Bone marrow (tissue), 2 donors: ENCODE measurements at places on chromosomes 16 and 17.

DNA sequence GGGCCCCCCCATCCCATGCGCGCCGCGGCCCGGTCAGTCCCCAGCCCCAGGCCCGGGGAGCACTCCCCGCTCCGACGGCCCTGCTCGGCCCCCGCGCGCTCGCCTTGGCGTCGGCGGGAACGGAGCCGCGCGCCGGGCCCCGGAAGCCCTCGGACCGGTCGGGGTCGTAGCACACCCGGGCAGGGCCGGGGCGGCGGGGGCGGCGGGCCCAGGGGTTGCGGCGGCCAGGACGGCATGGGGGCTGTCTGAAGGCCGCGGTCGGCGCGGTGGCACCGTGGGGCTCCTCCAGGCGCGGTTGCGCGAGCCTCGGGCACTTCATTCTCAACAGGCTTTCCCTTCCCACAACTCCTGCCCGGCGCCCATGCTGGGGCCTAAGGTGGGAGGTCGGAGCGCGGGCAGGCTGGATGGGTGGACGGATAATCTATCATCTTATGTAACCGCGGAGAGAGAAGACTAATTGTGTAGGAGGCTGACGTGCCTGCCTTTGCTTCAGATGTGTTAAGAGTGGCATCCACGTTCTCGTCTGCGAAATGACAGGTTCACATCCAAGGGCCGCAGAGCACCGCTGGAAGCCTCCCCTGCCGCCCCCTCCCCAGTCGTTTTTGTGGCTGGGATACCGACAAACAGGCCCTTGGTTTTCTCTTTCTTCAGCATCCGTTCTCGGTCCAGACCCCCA lies 708 bp downstream of the BAIAP2 start:
- no peak for DNase-seq

DNA sequence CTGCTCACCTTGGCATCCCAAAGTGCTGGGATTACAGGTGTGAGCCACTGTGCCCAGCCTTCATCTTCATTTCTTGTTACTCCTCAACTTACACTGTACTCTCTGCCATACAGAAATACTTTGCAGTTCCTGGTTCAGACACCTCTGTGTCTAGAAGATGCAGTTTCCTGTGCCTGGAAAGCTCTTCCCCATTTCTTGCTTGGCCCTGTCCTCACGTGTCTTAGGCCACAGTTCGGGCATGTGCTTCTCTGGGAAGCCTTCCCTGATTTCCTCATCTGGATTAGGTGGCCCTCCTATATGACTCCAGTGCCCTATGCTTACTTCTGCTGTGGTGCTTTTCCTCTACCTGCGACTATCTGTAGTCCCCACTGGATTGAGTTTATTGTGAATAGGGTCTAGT lies 26.5 kb upstream of the CDR2 start:
- no peak for DNase-seq

GRCh38 chr17:77501751-77502625 lies 361.2 kb downstream of the SEC14L1 start:
- DNase-seq = no peak

GRCh38 chr17:71180801-71181385 lies 939.9 kb upstream of the SOX9 start:
- no peak for DNase-seq

- DNase-seq = no peak
Measured at GRCh38 chr16:22705799-22706198, 108.2 kb upstream of the HS3ST2 start.

GRCh38 chr16:6232056-6232455 lies 1100.6 kb upstream of the RBFOX1 start:
- no peak for DNase-seq

DNA sequence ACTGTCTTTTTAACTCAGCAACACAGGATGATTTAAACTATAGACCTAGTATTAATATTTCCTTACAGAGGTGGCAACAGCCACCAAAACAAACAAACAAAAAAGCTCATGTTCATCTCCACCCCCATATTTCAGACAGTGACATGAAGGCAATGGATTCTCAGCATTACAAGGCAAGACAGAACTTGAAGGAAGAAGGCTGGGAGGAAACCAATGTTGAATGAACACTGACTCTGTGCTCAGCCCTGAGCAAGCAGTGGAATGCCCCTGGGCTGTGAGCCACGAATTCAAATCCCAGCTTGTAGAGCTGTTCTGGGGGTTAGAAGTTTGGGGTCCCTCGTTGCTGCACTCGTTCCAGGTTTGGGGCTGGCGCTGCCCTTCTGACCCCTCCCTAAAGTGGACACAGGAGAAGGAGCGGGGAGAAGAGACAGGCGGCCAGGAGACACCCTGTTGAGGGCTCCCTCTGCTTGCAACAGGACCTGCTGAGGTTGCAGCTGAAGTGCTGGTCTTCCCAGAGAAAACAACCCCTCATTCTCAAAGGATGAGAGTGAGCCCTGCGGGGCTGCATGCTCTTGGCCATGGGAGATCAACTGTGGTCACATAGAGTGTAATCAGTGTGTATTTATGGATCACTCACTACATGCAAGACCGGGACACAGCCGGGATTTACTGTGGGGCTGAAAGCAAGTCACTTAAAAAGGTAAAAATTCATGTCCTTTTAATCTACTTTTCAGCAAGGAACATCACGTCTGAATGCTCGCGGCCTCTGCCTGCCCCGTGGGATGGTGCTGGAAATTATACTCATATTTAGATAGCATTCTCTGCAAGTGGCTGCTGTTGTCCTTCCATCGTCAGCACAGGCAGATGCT lies 34.3 kb downstream of the MYH3 start:
- no peak for DNase-seq

DNA sequence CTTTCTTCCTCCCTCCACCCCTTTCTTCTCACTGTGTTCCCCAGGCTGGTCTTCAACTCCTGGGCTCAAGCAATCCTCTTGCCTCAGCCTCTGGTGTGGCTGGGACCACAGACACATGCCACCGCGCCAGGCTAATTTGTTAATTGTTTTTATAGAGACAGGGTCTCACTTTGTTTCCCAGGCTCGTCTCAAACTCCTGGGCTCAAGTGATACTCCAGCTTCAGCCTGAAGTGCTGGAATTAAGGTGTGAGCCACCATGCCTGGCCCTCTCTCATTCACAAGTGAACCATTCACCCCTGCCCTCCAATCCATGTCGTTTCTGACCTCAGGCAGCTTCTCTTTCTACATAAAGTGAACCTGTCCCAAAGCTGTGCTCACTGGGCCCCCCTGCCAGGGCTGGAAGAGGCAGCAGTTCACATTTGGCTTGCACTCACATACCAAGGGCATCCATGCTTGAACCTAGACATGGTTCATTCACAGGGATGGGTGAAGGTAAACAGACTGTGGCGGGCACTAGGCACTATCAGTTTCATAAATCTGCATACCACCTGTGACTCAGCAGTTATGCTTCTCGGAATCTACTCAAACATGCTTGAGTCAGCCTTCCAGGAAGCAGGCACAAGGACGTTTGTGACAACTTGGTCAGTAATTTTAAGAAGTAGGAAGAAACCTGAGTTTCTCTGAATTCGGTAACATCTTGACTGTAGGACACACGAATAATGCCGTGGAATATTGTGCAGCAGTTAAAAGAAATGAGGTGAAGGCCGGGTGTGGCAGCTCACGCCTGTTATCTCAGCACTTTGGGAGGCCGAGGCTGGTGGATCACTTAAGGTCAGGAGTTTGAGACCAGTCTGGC lies 6.0 kb upstream of the RNF213 start:
- DNase-seq = peak; percentile 26

- DNase-seq = no peak
Measured at GRCh38 chr16:56388209-56388608, 37.1 kb downstream of the AMFR start.

- no peak for DNase-seq
Measured at GRCh38 chr17:17376362-17376761, 73.2 kb downstream of the NT5M start.

DNA sequence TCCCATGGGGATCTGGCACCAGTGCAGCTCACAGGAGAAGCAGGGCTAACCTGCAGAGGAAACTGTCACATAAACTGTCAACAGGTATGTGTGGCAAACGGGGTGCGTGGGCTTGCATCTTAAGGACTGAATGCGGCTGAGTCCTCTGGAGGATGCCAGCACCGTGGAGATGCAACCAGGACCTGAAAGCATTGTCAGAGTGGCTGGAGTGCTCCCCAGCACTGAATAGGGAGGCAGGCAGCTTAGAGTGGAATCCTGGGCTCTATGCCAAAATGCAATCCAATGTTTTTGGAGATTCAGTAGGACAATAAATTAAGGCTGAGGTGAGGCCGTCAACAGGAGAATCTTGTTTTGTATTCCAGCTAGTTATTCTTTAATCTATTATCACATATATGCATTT lies 21.3 kb upstream of the SALL1 start:
- DNase-seq = no peak

DNA sequence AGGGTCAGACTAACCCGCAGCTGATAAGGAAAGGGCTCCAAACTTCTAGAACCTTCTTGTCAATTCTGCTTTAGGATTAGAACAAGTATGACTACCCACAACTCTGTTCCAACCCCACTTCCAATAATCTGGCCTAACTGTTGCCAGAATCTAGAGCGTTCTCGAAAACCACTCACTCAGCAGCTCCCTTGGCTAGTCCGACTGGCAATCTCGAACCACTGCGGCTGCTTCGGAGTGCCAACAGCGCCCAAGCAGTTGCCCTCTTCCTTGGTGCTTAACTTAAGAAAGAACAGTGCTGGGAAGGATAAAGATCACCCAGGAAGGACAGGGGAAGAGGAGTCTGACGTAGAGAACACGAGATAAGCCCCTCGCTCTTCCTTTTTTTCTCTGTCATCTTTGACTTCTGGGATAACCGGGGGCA lies 818 bp downstream of the DNAJC7 start:
- DNase-seq = no peak

GRCh38 chr16:73400951-73401350 lies 353.0 kb upstream of the ZFHX3 start:
- DNase-seq = no peak

DNA sequence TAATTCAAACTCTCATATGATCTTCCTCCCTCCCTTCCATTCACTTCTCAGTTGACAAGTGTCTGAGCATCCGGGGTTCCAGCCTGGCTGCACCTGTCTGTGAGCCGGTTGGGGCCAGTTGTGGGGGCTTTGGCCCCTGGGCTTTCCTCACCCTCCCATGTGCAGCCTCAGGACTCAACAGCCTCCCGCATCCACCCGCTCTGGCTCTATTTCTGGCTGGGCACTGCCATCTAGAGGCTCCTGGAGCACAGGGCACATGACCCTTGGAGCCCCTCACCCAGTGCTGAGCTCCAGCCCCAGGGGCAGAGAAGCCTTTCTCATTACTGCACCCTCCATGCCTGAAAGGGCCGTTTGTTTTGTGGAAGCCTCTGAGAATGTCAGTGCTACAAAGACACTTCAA lies 43.3 kb downstream of the HAPSTR1 start:
- DNase-seq = no peak

GRCh38 chr17:1597861-1598342 lies 30.7 kb downstream of the SLC43A2 start:
- no peak for DNase-seq

DNA sequence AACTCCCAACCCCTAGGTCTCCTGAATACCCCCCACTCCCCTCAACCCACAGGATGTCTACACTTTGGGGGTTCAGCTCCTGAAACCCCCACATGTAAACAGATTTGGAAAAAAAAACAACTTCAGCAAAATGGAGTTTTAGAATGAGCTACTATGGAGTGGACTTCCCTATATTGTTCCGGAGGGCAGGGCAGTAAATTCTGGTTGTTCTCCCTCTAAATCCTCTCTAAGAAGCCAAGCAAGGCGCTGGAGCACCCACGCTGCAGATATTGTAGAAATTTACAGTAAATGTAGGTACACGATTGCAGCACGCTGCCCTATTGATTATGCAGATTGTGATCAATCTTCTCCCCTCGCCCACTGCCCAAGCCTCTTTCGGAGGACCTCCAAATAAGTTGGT lies 8.5 kb upstream of the ZFHX3 start:
- DNase-seq = no peak

- no peak for DNase-seq
Measured at GRCh38 chr17:42179335-42179734, 1.6 kb downstream of the KCNH4 start.

DNA sequence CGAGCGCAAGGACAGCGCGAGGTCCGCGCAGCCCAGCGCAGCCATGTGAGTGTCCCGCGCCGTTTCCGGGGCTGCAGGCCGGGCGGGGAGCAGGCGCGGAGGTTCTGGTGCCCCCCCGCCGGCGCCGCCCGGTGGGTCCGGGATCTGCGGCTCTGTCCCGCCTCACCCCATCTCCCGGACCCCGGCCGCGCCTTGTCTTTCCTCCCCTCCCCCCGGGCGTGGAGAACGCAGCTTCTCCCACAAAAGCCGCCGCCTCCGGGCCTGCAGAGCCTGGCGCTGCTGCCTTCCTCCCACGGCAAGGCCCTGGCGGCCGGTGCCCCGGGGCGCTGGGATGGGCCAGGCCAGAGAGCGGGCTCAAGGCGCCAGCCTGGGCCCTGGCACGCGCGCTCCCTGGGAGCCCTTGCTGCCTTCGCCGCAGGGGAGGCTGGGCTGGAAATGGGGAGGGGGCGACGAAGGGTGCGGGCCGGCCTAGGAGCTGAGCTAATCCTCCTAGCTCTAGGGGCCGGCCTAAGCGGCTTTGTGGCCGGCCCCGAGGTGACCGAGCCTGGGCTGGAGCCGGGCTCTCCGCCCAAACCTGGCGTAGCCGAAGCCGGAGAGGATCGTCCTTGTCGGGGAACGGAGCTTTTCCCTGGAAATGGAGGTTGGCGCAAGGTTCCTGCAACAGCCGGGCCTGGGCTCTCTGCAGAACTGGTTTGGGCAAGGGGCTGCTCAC lies 397 bp downstream of the RIPOR1 start:
- DNase-seq = no peak

DNA sequence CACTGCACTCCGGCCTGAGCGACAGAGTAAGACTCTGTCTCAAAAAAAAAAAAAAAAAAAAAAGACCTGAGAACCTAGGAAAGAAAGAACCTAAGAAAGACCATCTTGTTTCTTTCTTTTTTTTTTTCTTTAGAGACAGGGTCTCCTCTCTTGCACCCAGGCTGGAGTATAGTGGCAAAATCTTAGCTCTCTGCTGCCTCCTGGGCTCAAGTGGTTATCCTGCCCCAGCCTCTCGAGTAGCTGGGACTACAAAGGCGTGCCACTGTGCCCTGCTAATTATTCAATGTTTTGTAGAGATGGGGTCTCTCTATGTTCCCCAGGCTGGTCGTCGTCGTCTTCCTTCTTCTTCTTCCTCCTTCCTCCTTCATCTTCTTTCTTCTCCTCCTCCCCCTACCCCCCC lies 7.8 kb upstream of the BIRC5 start:
- DNase-seq = no peak

DNA sequence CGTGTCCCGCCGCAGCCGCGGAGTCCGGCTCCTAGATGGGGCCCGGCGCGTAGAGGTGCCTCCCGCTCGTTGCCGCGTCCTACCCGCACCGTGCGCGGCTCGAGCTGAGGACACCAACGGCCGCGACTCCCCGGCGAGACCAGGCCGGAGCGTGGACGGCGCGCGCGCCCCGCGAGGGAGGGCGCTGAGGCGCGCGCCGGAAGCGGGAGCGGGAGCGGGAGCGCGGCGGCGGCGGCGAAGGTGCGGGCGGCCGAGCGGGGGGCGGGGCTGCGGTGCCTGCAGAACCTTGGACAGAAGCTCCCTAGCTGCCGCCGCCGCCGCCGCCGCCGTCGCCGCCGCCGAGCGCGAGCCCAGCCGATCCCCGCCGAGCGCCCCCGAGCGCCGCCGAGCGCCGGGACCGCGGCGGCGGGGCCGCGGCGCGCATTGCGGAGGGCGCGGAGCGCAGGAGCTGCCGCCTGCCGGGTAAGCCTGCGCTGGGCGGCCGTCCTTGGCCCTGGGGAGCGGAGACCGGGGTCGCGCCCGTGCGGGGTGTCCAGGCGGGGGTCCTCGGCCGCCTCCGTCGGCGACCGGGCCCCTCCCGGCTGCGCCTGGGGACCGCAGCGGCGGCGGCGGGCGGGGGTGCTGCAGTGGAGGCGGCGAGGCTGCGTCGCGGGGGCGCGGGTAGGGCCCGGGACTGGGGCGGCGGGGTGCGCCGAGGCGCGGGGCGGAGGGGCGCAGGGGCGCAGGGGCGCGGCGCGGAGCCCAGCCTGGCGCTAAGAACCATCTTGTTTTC lies at the start of gene CDK5R1:
Gene CDK5R1, plus strand, starts transcription at position 293 of the 772 bp plus-strand sequence. CDS start 628 bp downstream, outside the sequence.
- DNase-seq = no peak
